ENCODE measurements at places on chromosomes 12 and 14. TPM values are rescaled to one million over a fixed set of nuclear protein-coding genes. Genes with fewer than 3 reads are reported as not detected.

The POLE2 gene
- total RNA-seq: 4.1 TPM

The SPTB gene
- 0.92 TPM for total RNA-seq

The FGF23 gene
- not detected for total RNA-seq

The GPR162 gene
- total RNA-seq: 2.0 TPM

The PLEKHH1 gene
- total RNA-seq: 0.13 TPM

The MAP1LC3B2 gene
- total RNA-seq: 3.5 TPM

The CCDC85C gene
- total RNA-seq: 32.0 TPM

- H3K27me3 ChIP-seq: no peaks in the 10 kb centered on the region
- no peak for DNase-seq
- H3K4me1 ChIP-seq: no peaks in the 10 kb centered on the region
- no peaks in the 10 kb centered on the region for H3K36me3 ChIP-seq
Observed at GRCh38 chr14:42715316-42715715, 1108.6 kb downstream of the LRFN5 start.

- peaks cover 3% of the 10 kb centered on the region for H3K4me1 ChIP-seq
- H3K27ac ChIP-seq: no peak overlapping the region
- H3K4me3 ChIP-seq: no peak overlapping the region
- DNase-seq: no peak
- H3K36me3 ChIP-seq: no peaks in the 10 kb centered on the region
Observed at GRCh38 chr14:59313658-59314608, 125.5 kb downstream of the DAAM1 start.

DNA sequence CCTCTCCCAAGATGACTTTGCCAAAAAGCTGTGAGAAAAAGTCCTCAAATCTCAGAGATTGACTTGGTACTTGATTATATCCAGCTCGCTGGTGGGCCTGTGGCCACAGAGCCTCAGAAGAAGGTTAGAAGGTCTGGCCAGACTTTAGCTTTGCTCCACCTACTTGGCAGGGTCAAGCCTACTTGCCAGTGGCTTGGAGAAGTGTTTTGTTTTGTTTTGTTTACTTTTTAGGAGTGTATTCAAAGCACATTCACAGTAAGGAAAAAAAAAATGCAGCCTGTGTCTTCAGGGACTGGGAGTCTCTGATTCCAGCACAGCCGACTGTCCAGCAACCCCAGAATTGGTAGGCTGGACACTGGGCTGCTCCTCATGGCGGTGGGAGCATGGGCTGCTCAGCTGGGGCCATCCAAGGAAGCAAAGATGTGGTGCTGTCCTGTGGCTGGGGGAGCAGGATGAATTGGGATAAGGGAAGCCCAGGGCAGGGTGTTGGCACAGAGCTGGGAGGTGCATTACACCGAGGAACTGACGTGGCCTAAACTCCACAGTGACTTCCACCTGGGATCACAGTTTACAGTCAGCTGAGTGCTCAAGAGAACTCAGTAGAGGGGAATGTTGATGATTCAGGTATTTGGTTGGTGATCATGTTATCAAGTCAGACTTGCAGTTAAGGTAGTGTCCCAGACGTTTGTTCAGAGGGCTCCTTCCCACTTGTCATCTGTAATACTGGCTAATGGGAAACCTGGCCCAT is 73.5 kb downstream of the PPP2R5C start:
- no peaks in the 10 kb centered on the region for H3K27me3 ChIP-seq
- peak overlapping the region; percentile 42 for H3K4me3 ChIP-seq
- no peak for DNase-seq
- peaks cover 35% of the 10 kb centered on the region for H3K4me1 ChIP-seq

- peaks cover 21% of the 10 kb centered on the region for H3K4me1 ChIP-seq
- DNase-seq: no peak
- H3K36me3 ChIP-seq: no peaks in the 10 kb centered on the region
- no peak overlapping the region for H3K4me3 ChIP-seq
- no peaks in the 10 kb centered on the region for H3K27me3 ChIP-seq
- no peak overlapping the region for H3K27ac ChIP-seq
Observed at GRCh38 chr12:89309815-89310214, 42.5 kb downstream of the DUSP6 start.

DNA sequence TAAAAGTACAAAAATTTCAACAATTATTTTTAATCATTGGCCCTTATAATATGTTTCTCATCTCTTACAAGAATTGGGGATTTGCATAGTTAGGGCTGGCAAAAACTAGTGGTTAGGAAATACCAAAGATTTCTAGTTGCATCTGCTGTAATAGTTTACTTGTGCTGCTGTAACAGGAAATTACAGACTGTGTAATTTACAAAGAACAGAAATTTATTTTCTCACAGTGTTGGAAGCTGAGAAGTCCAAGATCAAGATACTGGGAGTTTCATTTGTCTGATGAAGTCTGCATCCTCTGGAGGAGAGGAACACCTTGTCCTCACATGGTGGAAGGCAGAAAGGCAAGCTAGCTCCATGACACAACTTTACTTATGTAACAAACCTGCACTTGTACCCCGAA is 157.0 kb downstream of the FLRT2 start:
- no peak overlapping the region for H3K4me3 ChIP-seq
- H3K4me1 ChIP-seq: no peaks in the 10 kb centered on the region
- H3K36me3 ChIP-seq: no peaks in the 10 kb centered on the region
- DNase-seq: no peak
- peaks cover 2% of the 10 kb centered on the region for H3K27me3 ChIP-seq

DNA sequence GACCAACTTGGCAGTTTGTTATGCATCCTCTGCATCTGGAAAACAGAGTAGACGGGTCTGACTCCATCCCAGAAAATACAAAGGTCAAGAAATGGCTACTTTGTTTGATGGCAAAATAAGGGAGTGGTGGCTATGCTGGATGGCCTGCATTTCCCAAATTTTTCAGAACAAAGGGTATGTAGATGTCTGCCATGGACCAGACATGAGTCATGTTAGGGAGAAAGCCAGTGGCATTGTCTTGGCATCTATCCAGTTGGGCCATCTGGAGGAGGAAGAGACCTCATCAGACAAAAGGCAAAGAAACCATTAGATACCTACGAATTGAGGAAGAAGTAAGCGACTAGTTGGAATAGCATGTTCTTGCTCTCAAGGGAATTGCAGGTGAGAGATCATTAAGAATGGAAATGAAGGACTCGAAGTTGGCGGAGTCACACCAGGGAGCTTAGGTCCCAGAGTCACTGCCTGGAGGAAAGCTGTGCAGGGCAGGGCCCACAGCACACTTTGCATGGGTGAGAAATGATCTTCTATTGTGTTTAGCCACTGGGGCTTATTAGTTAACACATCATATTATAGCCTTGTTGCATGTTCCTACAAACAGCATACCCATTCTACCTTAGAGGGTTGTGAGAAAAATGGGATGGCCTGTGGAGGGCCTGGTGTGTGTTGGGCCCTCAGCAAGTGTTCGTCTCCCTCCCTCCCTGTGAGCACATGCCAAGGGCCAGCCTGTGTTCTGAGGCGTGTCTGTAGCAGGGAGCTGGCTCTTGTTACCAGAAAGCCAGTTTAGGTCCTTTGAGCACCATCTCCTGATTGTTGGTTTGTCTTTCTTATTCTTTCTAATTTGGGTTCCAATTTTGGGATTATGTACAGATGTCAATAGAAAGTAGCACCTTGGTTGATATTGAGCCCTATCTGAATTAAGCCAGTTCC is 119.4 kb downstream of the KTN1 start:
- DNase-seq: peak; percentile 46
- H3K27ac ChIP-seq: no peak overlapping the region
- H3K4me3 ChIP-seq: no peak overlapping the region
- H3K27me3 ChIP-seq: peaks cover 4% of the 10 kb centered on the region
- H3K36me3 ChIP-seq: peaks cover 15% of the 10 kb centered on the region

DNA sequence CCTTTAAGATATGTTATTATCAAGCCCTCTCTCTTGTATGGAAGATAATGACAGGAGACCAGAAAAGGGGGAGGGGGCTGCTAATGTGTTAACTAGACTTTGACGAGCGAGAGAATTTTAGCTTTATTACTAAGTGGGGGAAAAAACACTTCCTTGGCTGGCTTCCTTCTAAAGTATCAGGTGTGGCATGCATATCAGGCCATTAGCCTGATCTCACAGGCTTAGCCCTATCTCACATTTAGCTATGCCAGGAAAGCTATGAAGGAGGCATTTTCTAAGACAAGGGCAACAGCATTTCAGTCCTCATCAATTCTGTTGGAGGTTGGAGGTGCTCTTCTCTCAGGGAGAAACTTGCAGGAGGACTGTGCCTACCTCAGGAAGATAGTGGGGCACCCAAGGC is 9.9 kb downstream of the SSPN start:
- DNase-seq: no peak
- no peaks in the 10 kb centered on the region for H3K27me3 ChIP-seq
- H3K4me3 ChIP-seq: no peak overlapping the region
- H3K4me1 ChIP-seq: peaks cover 6% of the 10 kb centered on the region

GRCh38 chr12:104886418-104887401 is 71.4 kb downstream of the SLC41A2 start:
- no peak overlapping the region for H3K27ac ChIP-seq
- no peak overlapping the region for H3K4me3 ChIP-seq
- H3K36me3 ChIP-seq: 0 out of 2 replicates have a peak, but pooled peaks cover 7% of the 10 kb centered on the region
- H3K4me1 ChIP-seq: peaks cover 22% of the 10 kb centered on the region

DNA sequence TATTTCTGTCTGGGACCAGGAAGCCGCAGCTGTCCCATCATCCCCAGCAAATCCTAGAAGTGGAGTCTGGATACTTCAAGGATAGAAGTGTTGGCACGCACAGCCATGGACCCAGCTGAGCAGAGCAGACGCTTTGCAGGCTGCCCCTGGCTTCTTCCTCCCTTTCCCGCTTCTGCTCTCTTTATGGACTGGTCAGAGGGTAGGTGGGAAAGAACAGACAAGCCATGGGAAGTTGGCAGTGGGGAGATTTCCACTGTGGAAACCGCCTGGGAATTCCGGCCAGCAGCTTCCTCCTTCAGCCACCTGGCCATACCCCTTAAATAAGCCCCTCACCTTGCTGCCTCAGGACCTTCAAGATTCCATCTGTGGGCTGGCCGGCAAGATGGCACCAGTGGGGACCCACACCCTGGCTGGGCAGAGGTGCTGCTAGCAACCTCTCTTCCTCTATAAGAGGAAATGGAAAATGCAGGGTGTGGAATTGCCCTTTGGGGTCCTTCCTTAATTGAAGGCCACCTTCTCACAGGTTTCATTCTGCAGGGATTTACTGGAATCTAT is 20.6 kb downstream of the OTUB2 start:
- no peak for DNase-seq
- H3K27ac ChIP-seq: no peak overlapping the region
- no peak overlapping the region for H3K4me3 ChIP-seq
- no peaks in the 10 kb centered on the region for H3K27me3 ChIP-seq
- peaks cover 25% of the 10 kb centered on the region for H3K36me3 ChIP-seq

- H3K36me3 ChIP-seq: no peaks in the 10 kb centered on the region
- H3K4me3 ChIP-seq: no peak overlapping the region
- H3K27ac ChIP-seq: no peak overlapping the region
- no peaks in the 10 kb centered on the region for H3K27me3 ChIP-seq
- no peak for DNase-seq
- no peaks in the 10 kb centered on the region for H3K4me1 ChIP-seq
Observed at GRCh38 chr14:68193970-68194681, 374.5 kb downstream of the RAD51B start.

GRCh38 chr14:102923925-102924486 is 1.5 kb downstream of the AMN start:
- H3K4me3 ChIP-seq: no peak overlapping the region
- peaks cover 15% of the 10 kb centered on the region for H3K27me3 ChIP-seq
- H3K36me3 ChIP-seq: no peaks in the 10 kb centered on the region
- no peaks in the 10 kb centered on the region for H3K4me1 ChIP-seq

- peaks cover 6% of the 10 kb centered on the region for H3K27me3 ChIP-seq
- no peak for DNase-seq
- H3K4me1 ChIP-seq: peaks cover 5% of the 10 kb centered on the region
- peak overlapping the region; percentile 99 for H3K27ac ChIP-seq
- H3K4me3 ChIP-seq: peak overlapping the region; percentile 100
Observed at GRCh38 chr12:65168681-65169319, 583 bp upstream of the LEMD3 start.

GRCh38 chr14:65206448-65207096 is 104.3 kb upstream of the MAX start:
- peaks cover 10% of the 10 kb centered on the region for H3K36me3 ChIP-seq
- no peak overlapping the region for H3K4me3 ChIP-seq
- H3K4me1 ChIP-seq: peaks cover 55% of the 10 kb centered on the region
- H3K27me3 ChIP-seq: peaks cover 4% of the 10 kb centered on the region
- H3K27ac ChIP-seq: peak overlapping the region; percentile 52
- DNase-seq: peak; percentile 78

GRCh38 chr12:121328620-121329019 is 23.6 kb downstream of the ANAPC5 start:
- DNase-seq: no peak
- H3K4me3 ChIP-seq: no peak overlapping the region
- peaks cover 30% of the 10 kb centered on the region for H3K36me3 ChIP-seq
- H3K4me1 ChIP-seq: peaks cover 8% of the 10 kb centered on the region

GRCh38 chr12:22500100-22500499 is 44.2 kb downstream of the C2CD5 start:
- H3K27me3 ChIP-seq: no peaks in the 10 kb centered on the region
- no peak overlapping the region for H3K27ac ChIP-seq
- DNase-seq: no peak
- no peaks in the 10 kb centered on the region for H3K36me3 ChIP-seq
- H3K4me3 ChIP-seq: no peak overlapping the region

DNA sequence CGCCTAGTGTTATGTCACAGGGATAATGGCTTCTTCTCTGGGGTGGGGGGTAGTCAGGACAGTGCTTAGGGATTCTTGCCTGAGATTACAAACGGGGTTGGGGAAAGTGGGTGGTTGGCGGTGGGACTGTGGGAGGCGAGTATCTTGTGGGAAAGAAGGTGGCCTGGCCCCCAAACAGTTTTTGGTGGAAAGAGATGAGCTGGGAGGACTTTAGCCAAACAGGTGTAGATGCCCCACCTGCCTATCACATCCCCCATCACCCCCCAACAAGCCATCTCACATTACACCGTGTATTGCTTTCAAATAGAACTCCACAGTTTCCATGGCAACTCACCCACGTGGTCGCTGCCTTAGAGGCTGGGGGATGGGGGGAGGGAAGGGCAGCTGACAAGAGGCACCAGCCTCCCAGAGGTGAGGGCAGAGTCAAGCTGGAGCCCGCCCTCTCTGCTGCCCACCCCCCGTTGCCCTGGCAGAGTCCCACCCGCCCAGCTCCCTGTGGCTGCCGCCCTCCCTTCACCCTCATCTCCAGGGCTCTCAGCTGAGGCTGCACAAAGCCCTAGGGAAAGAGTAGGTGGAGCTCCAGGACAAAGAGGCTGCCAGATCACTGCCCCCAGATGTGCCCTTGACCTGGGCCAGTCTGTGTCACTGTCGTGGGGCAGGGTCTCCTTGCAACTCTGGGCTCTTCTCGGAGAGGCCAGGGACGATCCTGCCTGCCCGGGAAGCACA is 98.3 kb downstream of the LRRC74A start:
- DNase-seq: no peak
- H3K4me3 ChIP-seq: no peak overlapping the region
- peaks cover 4% of the 10 kb centered on the region for H3K27me3 ChIP-seq
- no peaks in the 10 kb centered on the region for H3K36me3 ChIP-seq
- peaks cover 52% of the 10 kb centered on the region for H3K4me1 ChIP-seq

Data from HFFc6 (cell line).